ENCODE measurements at places on chromosomes 12 and 14.

- DNase-seq: no peak
Measured at GRCh38 chr12:121461048-121461447, 61.1 kb downstream of the RNF34 start.

DNA sequence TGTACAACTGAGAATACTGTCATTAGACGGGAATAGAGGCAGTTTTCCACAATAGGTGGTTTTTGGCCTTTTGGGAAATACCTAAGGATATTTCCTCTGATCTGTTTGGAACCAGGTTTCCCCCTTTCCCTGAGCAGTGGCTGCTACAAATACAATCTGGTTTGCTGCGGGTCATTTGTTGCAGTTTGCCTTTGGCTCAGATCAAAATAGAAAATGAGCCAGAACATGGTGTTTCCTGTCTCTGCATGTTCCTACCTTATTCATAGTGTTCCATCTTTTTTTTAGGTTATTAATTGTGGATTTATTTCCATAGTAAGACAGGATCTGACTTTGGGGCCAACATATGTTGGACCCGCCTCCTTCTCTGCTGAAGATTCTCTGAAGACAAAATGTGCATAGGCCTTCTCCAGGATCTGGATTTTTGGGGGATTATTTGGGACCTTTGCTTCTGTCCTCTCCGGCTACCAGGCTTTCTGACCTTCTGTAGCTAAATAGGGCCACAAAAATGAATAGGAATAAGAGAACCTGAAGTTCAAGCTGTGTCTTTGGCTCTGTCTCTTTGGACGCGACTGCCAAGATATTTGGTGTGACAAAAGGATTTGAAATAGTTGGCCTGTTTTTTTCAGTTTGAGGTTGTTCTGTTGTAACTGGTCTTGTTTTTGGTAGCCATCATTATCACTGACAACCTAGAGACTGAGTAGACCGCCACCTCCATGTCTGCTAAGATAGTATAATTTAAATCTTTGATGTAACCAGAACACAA, 146.9 kb downstream of the PRKCH start:
- no peak for DNase-seq

DNA sequence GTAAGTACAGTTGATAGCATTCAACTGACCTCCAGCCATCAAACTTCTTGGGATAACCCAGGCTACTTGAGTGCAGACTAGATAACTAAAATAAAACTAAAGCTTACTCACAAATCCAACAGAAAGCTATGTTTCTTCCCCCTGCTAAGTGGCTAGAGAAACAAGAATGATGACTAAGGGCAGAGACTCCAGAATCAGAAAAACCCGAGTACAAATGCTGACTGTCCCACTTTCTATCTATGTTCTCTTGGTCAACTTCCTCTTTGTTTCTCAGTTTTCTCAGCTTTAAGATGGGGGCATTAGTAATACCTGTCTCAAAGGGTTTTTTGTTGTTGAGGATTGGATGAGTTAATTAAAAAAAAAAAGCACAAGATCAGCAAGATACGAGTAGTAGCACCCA, 6.1 kb upstream of the NUAK1 start:
- no peak for DNase-seq

DNA sequence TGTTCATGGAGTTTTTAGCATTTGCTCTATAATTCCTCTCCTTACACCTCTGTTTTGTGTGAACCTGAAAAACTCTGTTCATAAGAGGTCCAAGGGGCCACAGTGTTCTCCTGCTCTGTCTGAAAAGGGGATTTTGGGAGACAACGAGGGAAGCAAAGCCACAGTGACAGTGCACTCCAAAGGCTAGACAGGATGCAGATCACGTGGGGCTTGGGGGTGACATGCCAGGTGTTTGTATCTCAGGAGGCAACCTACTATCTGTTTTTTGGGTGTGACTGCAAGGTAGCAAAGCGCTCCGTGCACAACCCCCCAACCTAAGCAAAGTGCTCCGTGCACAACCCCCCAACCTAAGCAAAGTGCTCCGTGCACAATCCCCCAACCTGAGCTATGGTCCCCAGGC, 5.1 kb upstream of the CHD4 start:
- DNase-seq: no peak

- no peak for DNase-seq
Measured at GRCh38 chr14:65128096-65128495, 25.8 kb upstream of the MAX start.

GRCh38 chr14:103772078-103772712, 56.6 kb downstream of the ZFYVE21 start:
- DNase-seq: no peak

DNA sequence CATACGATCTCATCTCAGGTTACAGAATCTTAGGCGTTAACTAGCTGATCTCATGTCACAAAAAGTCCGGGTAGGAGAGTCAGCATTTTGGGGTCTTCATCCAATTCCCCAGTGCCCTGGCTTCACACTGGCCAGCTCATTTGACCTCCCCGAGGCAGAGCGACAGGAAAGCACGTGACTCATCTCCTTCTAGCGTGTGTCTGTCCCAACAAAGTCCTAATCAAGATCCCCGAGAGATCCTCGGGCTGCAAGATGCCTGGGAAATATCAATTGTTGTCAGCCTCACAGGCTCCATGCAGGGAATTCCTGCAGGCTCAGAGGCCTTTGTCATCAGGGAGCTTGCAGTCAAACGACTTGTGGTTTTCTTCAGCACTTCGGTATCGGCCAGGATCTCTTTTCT, 57.5 kb downstream of the ZNF664 start:
- DNase-seq: no peak

GRCh38 chr12:64876388-64877071, 52.1 kb downstream of the TBC1D30 start:
- DNase-seq: no peak

GRCh38 chr14:63468294-63468693, 74.9 kb downstream of the PPP2R5E start:
- no peak for DNase-seq

DNA sequence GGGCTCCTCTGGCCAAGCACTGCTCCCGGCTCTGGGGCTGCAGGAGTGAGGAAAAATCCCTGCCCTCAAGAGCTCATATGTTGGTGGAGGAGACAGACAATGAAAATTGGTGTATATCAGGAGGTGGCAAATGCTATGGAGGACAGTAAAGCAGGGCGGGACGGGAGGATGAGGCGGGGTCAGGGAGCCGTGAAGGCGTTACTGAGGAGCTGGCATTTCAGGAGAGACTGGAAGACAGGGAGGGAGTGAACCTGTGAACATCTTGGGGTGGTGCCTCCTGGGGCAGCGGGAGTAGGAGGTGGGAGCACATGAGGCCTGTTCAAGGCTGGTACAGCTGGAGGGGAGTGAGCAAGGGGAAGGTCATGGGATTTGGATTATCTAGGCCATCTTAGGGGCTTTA, 26.6 kb downstream of the TSPAN9 start:
- no peak for DNase-seq

DNA sequence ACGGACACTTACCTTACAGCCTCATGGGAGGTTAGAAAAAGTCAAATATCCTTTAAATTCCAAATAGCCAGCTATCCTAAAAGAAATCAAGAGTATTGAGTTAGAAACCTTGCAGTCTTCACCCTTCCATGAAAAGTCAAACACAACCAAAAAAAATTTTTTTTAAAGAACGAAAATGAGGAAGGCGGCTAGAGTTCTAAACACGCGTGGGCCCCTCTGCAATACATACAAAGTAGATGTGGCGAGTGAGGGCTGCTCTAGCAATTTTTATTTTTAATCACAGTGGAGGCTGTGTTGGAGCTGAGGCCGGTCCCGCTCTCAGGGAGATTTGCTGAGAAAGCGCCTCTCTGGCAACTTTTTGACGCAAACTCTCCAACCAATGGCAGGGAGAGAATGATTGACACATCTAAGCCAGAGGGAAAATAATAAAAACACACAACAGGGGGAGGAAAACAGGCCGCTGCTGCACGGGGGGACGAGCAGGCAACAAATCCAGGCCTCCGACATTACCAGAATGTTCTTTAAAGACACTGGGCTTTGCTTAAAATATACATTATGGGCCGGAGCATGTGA, at the start of gene OTX2:
TSS of gene OTX2 (minus strand) at position 333 of the 573 bp plus-strand sequence. CDS start 5,023 bp downstream, outside the sequence.
- DNase-seq: no peak

DNA sequence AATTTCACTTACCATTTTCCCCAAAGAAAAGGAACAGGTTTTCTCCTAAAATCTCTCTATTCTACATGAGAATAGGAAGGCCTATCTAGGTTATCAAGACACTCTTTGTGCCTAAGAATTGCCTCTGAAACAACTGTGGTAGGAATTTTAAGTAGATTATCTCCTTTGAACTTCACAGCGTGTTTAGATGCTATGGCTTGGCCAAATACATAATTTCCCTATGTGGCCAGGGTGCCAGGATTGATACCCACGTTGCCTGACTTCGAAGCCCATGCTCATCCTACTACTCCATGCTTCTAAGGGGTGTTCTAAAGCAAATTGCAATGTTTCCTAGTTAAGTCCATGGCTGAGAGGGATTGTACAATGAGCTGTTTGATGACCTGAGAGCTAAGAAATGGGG, 241.5 kb upstream of the FBXO33 start:
- DNase-seq: no peak

DNA sequence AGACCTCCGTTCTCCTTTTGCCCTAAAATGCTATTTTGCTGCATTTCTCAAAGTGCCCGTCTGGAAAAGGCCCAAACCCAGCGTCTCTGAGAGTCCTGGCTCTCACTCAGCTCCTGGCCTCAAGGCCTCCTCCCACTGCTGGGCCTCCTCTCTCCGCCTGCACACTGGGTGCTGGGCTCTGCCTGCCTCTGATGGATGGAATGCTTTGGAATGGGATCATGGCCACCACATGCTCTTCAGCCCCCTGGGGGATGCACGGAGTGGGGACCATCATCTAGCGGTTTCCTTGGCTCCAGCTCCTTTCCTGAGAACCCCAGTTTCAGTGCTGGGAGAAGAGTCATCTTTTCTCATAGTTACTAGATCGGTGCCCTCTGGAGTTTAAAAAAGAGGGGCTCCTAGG, 65.2 kb downstream of the KDM2B start:
- no peak for DNase-seq

GRCh38 chr12:29730481-29730880, 53.3 kb downstream of the TMTC1 start:
- DNase-seq: no peak

DNA sequence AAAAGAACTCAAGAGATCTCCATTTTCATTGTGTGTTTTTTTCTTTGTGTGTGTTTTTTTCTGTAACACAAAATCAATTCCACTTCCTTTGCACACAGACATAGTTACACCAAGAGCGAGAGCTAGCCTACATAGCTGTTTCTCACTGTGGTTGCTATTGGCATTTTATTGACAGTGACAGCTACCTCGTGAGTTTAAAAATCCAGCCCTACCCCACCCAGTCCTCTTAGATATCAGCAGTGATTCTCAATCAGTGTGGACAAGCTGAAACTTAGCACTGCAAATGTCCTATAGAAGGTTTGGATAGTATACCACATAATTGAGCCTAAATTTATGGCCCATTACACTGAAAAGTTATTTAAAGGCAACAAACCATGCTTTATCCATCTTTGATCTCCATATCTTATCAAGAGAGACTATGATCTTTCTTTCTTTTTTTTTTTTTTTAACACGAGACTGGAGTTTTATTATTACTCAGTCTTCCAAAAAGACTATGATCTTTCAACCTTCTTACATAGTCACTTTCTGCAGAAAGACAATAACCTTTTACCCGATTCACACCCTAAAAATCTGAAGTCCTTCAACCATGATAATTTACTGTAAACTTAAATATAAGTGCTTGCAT, 46.8 kb downstream of the ATP2B1 start:
- no peak for DNase-seq

- DNase-seq: no peak
Measured at GRCh38 chr14:38012056-38012455, 195.6 kb upstream of the SSTR1 start.

DNA sequence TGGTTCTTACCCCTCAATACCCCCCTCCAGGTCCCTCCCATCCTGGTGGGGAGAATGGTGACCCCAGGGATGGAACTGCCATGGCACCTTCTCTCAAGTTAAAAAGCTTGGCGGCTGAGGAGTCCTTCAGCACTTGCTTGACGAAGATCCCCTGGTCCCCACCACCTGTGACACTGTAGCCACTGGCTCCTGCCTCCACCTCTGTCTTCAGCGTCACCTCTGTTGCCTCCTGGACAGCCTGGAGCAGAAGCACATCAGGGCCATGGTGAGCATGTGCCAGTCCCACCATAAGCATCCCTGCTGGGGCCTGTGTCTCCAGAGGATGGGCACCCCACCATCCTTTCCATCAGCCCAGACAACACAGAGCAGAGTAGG, 22.8 kb downstream of the AHNAK2 start:
- no peak for DNase-seq

DNA sequence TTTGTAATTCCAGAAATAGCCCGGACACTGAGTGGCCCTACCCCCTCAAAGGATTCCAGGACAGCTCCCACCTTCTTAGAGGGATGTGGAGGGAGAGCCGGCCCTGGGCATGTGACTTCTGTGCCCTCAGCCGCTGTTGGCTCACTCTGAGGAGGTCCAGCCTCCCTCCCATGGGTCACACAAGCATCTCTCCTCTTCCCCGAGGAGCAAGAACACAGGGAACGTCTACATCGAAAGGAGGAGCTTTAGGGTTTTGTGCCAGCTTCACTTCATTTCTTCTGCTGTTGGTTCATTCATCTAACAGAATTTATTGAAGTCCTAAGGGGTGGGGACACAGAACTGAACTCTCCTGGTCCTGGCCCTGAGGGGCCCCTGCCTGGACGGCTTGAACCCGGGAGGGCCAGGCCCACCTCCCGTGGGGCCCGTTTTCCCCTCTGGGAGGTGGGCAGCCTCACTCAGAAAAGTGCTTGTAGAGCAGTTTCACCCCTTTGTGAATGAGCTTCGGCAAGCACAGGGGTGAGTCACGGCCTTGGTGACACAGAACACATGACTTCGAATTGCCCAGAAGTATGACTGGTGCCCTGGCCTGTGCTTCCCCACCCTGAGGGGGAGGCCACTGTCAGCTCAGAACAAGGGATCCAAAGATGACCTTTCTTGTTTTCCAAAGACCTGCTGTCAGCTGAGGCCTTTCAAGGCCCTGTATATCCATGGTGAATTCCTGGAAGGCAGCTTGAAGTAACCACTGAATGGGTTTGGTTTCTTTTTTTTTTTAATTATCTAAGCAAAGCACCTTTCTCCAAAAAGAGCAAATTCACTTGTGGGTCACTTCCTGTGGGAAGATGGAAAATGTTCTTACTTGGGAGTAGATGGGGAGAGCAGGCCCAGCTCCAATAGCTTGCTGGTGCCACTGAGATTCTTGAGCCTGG, 39.2 kb downstream of the NFKBIA start:
- no peak for DNase-seq

DNA sequence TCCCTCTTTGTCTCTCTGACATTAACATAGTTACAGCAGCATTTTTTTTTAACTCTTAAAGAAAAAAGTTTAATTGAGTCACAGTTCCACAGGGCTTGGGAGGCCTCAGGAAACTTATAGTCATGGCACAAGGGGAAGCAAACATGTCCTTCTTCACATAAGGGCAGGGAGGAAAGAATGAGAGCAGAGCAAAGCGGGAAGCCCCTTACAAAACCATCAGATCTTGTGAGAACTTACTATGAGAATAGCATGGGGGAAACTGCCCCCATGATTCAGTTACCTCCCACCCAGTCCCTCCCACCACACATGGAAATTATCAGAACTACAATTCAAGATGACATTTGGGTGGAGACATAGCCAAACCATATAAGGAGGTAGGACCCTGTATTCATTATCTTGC, 96.2 kb downstream of the PLBD1 start:
- no peak for DNase-seq
